Fibroblast of mammary gland (primary cell): ENCODE measurements at places on chromosomes 6 and 20.

- peak; percentile 69 for DNase-seq
Observed at GRCh38 chr6:87066449-87067333, 28.2 kb downstream of the CGA start.

DNA sequence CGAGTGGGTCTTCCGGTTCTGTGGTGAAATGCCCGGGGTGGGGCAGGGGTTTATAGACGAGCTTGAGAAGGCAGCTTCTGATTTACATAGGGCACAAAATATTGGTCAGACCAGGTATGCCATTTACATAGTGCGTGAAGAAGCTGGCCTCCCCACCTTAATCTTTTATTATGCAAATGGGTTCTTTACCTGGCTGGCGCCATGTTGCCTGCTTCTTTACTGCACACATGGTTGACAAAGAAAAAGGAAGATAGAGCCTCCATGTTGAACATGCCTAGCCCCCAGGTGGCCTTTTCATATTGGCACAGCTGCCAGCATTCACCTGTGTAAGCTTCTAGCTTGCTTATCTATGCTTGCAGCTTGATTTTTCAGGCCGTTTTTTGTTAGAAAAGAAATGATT is 276.2 kb downstream of the PHACTR1 start:
- no peak for DNase-seq

- no peak for DNase-seq
Observed at GRCh38 chr20:24911461-24911860, 37.6 kb upstream of the CST7 start.

DNA sequence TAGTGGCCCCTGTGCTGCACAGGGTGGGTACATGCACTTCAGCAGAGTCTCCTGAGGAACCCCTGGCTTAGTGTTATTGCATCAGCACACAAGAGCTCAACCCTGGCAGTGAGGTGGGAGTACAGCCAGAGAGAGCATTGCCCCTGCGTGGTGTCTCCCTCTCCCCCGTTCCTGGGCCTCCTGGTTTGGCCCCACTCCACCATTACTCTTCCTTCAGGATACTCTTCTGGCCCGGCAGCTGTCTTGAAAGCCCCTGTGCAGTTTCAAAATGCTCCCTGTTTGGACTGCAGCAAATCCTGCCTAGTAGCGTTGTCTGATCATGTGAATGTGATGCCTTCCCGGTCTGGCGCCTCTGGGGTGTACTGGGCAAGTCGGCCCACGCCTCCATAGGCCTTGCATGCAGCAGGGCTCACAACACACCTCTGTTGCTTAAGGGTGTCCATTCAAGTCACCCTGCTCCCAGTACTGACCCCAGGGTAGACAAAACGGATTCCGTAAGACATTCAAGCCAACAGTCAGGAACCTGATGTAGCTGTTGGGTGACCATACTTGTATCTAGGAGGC is 32.1 kb downstream of the TXNDC5 start:
- DNase-seq: no peak

- no peak for DNase-seq
Observed at GRCh38 chr6:87225937-87226336, 70.6 kb downstream of the ZNF292 start.

DNA sequence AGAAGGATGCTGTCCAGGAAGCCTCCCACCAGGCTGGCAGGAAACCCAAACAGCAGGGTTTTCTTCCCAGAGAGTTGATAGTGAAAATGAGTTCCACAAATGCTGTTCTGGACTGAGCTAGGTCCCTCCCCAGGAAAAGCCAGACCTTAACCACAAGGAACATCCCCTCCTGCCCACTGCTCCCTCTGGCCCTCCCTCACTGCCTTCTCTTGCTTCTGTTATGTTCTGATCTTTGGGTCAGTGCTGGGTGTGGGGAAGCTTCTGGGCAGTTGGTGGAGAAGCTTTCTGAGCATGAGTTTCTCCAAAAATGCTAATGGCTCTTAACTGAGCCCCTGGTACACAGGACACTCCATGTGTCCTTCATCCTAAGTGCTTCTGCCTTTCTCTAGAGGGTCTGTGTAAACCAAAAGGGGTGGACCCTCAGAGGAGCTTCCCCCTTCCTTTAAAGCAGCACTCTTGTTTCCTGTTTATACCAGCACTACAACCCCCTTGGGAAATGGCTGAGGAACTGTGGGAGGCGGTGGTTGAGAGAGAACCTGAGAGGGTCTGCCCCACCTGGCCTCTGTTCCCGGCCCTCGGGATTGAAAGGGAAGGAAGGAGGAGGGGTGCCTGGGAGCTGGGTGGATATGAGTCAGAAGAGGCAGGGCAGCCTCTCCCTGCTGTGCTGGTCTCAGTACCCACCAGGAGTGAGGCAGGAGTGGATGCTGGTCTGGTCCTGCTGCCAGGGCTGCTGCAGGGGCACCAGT is 42.0 kb downstream of the CDS2 start:
- peak; percentile 47 for DNase-seq

GRCh38 chr20:51470907-51471411 is 71.6 kb downstream of the NFATC2 start:
- DNase-seq: no peak

GRCh38 chr6:112266331-112266730 is 12.0 kb upstream of the LAMA4 start:
- no peak for DNase-seq

GRCh38 chr6:28135393-28135792 is 6.3 kb upstream of the ZKSCAN8 start:
- no peak for DNase-seq

- no peak for DNase-seq
Observed at GRCh38 chr6:18186033-18186432, 30.8 kb downstream of the KDM1B start.

GRCh38 chr6:74814440-74814839 is 391.4 kb downstream of the COL12A1 start:
- DNase-seq: no peak

DNA sequence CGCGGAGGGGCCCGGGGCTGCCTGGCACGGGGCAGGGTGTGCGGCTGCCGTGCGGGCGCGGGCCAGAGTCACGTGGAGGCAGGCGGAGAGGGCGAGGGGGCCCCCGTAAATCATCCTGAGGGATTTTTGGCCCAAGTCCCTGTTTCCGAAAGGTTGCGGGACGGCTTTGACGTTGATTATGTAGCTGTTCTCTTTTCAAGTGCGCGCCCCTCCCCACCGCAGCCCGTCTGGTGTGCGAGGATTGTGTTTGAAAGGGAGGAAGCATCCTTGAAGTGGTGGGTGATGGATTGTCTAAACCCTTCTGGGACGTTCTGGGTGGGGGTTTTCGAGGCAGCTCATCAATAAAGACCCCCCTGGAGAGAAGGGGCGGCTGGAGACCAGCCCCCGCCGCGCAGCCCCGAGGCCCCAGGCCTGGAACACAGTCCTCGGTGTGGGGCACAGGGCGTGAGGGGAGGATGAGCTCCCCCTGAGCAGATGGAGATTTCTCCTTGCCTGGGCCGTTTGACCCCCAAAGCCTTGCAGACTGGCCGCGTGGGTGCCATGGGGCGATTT is 7.0 kb upstream of the FOXF2 start:
- no peak for DNase-seq

- DNase-seq: no peak
Observed at GRCh38 chr6:147621961-147622360, 113.5 kb downstream of the SAMD5 start.

DNA sequence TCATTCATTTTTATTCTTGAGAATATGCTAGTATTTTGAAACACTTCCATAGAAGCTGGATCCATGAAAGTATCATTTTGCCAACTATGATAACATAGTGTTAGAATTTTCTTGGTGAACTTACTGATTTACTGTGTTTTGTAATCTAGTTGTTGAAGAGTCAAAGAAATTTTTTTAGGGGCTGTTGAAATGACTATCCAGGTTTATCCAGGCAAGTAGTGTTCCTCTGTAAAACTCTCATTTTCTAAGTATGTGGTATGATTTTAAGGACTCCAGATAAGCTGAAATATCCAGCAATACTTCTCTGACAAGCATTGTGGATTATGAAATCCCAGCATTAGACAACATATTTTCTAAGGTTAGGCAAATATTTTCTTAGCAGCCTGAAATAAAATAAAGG is 95.9 kb downstream of the GRIK2 start:
- DNase-seq: no peak

DNA sequence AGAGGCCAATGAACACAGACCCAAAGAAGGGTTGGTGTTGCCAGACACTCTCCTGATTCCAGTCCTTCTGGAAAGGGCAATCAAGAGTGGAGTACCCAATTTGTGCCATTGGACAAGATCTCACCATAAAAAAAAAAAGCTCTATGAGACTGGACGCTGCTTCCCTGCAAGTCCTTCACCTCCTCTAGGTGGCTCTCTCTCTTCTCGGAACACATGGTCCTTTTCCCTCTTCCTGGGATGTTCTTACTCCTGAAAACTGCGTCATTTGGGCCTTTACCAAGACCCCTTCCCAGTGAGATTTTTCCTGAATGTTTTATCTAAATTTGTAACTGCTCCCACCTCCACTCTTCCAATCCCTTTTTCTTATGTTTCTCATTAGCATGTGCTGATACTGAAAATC is 280.8 kb downstream of the FOXA2 start:
- peak; percentile 7 for DNase-seq

GRCh38 chr6:106360410-106360988 is at the start of gene CRYBG1:
Gene CRYBG1 (plus strand): TSS chr6:106360717. CDS start chr6:106360909, 192 bp downstream.
- peak; percentile 8 for DNase-seq

- DNase-seq: peak; percentile 49
Observed at GRCh38 chr6:14889188-14889587, 356.7 kb upstream of the JARID2 start.
